Activated B cell treated with CpG ODN at 0.5 μM for 24 hours (primary cell): ENCODE measurements at places on chromosomes 4 and X.

- H3K27me3 ChIP-seq: peaks cover 25% of the 10 kb centered on the region
- no peak for DNase-seq
- no peaks in the 10 kb centered on the region for H3K4me1 ChIP-seq
Observed at GRCh38 chr4:4216648-4217047, 10.1 kb downstream of the OTOP1 start.

- no peak for DNase-seq
- no peaks in the 10 kb centered on the region for H3K36me3 ChIP-seq
- no peaks in the 10 kb centered on the region for H3K27me3 ChIP-seq
- peak overlapping the region; percentile 74 for H3K27ac ChIP-seq
- peaks cover 34% of the 10 kb centered on the region for H3K4me1 ChIP-seq
- peak overlapping the region; percentile 59 for H3K4me3 ChIP-seq
Observed at GRCh38 chr4:89316931-89317366, 9.3 kb upstream of the GPRIN3 start.

DNA sequence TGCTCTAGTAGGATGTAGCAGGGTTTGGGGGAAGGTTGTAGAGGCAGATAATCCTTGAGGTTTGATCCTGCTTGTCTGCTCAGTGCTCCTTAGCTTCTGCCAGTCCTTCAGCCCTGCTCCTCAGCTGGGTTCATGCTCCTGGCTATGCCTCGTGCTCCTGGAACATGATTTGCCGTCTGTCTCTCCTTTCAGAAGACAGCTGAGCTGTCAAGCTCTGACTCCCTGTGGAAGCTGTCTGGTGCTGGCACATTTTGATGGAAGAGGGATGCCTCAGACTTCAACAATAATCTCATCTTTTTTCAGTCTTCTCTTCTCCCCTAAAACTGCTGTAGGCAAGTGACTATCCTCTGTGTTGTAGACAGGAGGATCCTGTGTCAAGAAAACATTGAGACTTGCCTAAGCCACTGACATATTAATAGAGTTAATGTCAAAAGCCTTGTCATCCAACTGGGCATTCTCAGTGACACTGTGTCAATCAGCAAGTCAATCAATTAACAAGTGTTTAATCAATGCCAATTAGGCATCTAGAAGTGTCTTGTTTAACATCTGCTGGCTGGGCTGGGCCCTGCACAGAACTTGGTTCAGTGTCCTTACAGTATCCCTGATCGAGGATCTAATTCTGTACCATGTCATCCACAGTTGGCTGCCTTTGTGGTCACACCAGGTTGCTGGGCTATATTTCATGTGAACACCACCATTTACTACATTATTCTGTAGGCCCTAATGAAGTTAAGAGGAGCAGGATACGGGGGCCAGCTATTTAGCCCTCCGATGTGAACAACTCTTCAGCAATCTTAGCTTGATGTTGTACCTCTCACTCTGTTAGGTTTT lies 96.7 kb downstream of the SYNPO2 start:
- no peaks in the 10 kb centered on the region for H3K4me1 ChIP-seq
- no peak overlapping the region for H3K4me3 ChIP-seq
- H3K27me3 ChIP-seq: peaks cover 4% of the 10 kb centered on the region
- H3K36me3 ChIP-seq: no peaks in the 10 kb centered on the region
- no peak overlapping the region for H3K27ac ChIP-seq

DNA sequence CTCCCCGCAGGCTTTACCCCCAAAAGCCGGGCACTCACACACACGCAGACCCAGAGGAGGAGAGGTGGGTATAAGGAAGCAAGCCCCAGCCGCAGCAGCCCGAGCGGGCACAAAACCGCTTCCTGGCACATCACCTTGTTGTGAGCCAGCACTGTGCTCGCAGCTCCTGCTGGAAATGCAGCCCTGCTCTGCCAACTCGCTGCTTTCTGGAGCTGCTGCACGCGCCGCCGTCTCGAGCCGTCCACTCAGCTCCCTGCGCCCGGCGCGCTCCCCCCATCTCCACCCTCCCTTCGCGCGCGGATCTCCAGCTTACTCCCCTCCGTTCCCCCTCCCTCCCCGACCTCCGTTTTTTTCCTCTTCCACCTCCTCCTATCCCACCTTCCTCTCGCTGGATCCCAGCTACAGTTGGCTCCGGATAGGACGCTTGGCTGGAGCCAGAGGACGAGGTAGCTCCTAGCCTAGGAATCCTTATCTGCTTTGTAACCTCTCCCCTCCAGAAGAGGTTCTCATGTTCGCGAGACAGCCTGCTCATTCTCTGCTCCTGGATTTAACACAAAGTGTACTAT lies at the start of gene SPOCK3:
Gene SPOCK3 (minus strand): TSS at position 179 of the 566 bp plus-strand sequence.
- no peak within 1 kb of the TSS for H3K27ac ChIP-seq
- H3K4me1 ChIP-seq: peaks cover 11% of the 10 kb centered on the region
- peak within 1 kb of the TSS; percentile 65 for H3K4me3 ChIP-seq
- no peak for DNase-seq

- H3K36me3 ChIP-seq: peaks cover 9% of the 10 kb centered on the region
- no peak for DNase-seq
- H3K4me3 ChIP-seq: peak overlapping the region; percentile 38
Observed at GRCh38 chrX:123878252-123878721, 18.4 kb downstream of the XIAP start.

DNA sequence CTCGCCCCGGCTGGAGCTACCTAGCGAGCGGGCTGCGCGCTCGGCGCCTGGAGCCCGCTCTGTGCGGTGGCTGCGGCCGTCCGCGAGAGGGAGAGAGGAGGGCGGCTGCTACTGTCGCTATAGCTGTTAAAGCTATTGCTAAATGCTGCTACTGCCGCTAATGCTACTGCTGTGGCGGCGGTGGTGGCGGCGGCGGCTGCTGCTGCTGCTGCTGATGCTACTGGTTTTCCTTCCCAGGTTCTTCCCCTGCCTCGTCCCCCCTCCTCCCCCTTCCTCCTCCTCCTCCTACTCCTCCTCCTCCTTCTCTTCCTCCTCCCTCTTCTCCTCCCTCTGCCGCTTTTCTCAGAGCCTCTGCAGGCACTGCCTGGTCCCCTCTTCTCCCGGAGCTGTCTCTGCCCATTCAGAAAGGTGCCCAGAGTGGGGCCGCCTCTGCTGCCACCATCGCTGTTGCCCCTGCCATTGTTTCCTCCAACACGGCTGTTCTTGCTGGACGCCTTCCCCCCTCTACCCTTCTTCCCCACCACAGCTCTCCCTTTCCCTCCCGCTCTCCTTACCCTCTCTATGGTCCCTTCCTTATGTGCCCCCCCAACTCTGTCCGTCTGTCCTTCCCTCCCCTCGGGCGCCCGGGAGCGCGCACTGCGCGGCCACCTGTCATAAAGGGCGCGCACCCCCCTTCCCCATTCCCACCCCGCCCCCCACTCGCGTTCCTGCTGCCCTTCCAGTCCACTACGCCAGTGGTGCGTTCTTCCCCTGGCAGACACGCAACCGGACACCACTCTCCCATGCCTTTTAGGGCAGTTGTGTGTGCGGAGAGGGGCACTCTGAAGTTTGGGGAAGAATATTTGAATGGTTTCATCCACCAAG lies at the start of gene NEXMIF:
Gene NEXMIF (minus strand): TSS at position 228 of the 864 bp plus-strand sequence.
- peak within 1 kb of the TSS; percentile 87 for H3K4me3 ChIP-seq
- DNase-seq: no peak
- H3K27me3 ChIP-seq: peaks cover 6% of the 10 kb centered on the region
- H3K4me1 ChIP-seq: peaks cover 25% of the 10 kb centered on the region

DNA sequence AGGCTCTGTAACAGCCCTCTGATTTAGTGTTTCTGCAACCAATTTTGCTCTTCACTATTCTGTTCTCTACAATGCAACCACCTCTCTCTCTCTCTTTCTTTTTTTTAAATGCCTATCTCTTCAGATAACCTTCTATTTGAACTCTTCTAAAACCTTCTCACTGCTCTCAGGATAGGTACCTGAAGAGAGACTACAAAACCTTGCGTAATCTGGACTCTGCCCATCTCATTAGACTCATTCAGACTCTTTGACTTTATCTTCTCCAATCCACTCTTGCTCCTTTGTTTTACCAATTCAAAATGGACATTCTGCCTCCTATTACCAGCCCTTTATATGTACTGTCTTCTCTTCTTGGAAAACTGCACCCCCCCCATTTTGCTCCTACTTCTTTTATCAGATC lies 291.6 kb downstream of the CAMK2D start:
- no peak overlapping the region for H3K4me3 ChIP-seq
- H3K27me3 ChIP-seq: no peaks in the 10 kb centered on the region
- DNase-seq: no peak
- no peak overlapping the region for H3K27ac ChIP-seq
- peaks cover 49% of the 10 kb centered on the region for H3K36me3 ChIP-seq

GRCh38 chr4:20422398-20422797 lies 170.7 kb downstream of the SLIT2 start:
- no peak for DNase-seq
- no peak overlapping the region for H3K27ac ChIP-seq
- H3K4me3 ChIP-seq: no peak overlapping the region
- H3K27me3 ChIP-seq: no peaks in the 10 kb centered on the region
- H3K36me3 ChIP-seq: no peaks in the 10 kb centered on the region

DNA sequence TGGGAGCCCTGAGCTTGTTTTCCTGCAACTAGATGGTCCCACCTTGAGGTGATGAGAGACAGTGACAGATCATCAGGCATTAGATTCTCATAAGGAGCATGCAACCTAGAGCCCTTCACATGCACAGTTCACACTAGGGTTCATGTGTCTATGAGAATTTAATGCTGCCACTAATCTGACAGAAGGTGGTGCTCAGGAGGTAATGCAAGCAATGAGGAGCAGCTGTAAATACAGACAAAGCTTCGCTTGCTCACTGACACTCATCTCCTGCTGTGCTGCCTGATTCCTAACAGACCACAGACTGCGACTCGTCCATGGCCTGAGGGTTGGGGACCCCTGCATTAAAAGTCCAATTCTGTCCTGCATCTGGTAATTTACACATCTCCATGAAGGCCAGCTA lies 141.6 kb downstream of the KCNIP4 start:
- no peak for DNase-seq
- H3K36me3 ChIP-seq: no peaks in the 10 kb centered on the region
- no peaks in the 10 kb centered on the region for H3K4me1 ChIP-seq
- H3K27me3 ChIP-seq: no peaks in the 10 kb centered on the region

DNA sequence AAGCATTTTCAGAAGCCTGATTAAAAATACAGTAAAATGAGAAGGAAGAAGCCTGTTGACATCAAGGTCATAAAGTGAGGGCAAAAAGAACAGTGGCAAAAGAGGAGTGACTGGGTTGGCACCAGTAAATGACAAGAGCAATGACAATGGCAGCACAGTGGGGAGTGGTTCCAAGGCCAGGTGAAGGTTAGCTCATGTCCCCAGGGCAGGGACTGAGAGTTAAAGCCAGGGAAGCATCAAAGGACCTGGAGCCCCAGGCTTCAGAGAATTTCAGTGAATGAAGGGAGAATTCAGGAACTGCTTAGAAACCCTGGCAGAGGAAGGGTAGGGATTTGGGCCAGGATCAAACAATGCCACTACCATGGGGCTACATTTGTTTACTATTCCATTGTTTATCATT lies 8.8 kb upstream of the PIGA start:
- no peak overlapping the region for H3K4me3 ChIP-seq
- no peaks in the 10 kb centered on the region for H3K4me1 ChIP-seq
- peaks cover 9% of the 10 kb centered on the region for H3K27me3 ChIP-seq

DNA sequence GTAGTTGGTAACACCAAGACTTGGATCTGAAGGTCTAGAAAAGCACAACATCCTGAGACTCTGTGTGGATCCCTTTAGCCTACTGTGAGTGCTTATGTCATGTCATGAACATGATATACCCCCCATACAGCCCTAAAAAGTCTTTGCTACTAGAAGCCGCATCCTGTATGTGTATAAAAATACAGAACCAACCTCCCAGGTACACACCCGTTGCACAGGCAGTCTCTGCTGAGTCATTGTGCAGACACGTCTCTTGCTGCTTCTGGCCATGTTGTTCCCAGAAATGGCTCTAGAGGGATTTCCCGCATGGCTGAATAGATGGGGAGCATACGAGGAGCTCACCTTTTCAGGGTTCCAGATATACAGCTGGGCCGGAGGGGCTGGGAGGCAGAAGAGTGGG lies 93.3 kb downstream of the MAMLD1 start:
- no peaks in the 10 kb centered on the region for H3K4me1 ChIP-seq
- H3K4me3 ChIP-seq: no peak overlapping the region
- no peak for DNase-seq
- H3K27ac ChIP-seq: no peak overlapping the region
- no peaks in the 10 kb centered on the region for H3K27me3 ChIP-seq

- no peaks in the 10 kb centered on the region for H3K4me1 ChIP-seq
- no peak overlapping the region for H3K27ac ChIP-seq
- no peak for DNase-seq
- H3K4me3 ChIP-seq: no peak overlapping the region
Observed at GRCh38 chr4:94262163-94263016, 54.7 kb downstream of the SMARCAD1 start.

- no peaks in the 10 kb centered on the region for H3K27me3 ChIP-seq
- no peak overlapping the region for H3K27ac ChIP-seq
- H3K4me3 ChIP-seq: no peak overlapping the region
- peaks cover 4% of the 10 kb centered on the region for H3K4me1 ChIP-seq
- peaks cover 53% of the 10 kb centered on the region for H3K36me3 ChIP-seq
Observed at GRCh38 chr4:8409264-8410065, 31.1 kb downstream of the ACOX3 start.

GRCh38 chr4:119189638-119190037 lies 22.9 kb upstream of the USP53 start:
- H3K4me3 ChIP-seq: no peak overlapping the region
- H3K4me1 ChIP-seq: no peaks in the 10 kb centered on the region
- H3K36me3 ChIP-seq: no peaks in the 10 kb centered on the region
- peaks cover 3% of the 10 kb centered on the region for H3K27me3 ChIP-seq
- no peak overlapping the region for H3K27ac ChIP-seq

GRCh38 chr4:119246177-119246733 lies 33.7 kb downstream of the USP53 start:
- peak overlapping the region; percentile 20 for H3K27ac ChIP-seq
- peaks cover 15% of the 10 kb centered on the region for H3K4me1 ChIP-seq
- peaks cover 35% of the 10 kb centered on the region for H3K36me3 ChIP-seq
- DNase-seq: no peak
- H3K27me3 ChIP-seq: no peaks in the 10 kb centered on the region
- H3K4me3 ChIP-seq: no peak overlapping the region

DNA sequence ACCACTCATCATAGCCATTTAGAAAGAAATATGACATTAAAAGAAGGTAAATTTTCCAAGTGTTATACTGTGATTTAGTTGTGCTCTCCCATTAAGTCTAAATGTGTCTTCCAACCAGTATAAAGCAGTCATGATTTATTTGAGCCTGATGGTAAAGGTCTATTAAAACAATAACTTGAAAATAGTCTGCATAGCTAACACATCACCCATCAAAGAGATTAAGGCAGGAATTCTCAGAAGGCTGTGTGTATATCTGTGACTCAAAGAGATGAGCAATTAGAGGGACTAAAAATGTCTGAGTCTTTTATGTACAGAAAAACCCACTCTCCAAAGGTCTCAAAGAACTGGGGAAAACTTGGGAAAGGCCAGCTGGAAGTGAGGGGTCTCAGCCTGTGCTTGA lies 70.3 kb upstream of the IQCM start:
- no peaks in the 10 kb centered on the region for H3K4me1 ChIP-seq
- H3K27ac ChIP-seq: no peak overlapping the region
- H3K36me3 ChIP-seq: no peaks in the 10 kb centered on the region
- H3K4me3 ChIP-seq: no peak overlapping the region

DNA sequence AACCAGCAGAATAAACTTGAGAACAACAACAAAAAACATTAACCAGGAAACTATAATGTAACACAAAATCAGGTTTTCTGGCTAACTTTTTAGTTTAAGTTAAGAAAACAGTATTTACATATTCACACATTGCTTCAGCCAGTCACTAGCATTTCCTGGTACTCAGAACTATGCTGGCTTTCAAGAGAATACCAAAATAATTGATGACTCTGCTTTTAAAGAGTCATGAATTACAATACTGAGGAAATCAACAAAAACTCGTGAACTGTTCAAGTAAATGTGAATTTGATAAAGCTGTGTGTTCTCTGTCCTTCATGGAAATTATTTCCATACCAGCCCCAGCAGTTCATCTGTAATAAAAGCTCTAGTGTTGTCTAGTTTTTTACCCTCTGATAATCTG lies 27.4 kb downstream of the PRSS12 start:
- H3K27me3 ChIP-seq: peaks cover 9% of the 10 kb centered on the region
- no peak overlapping the region for H3K4me3 ChIP-seq
- no peak overlapping the region for H3K27ac ChIP-seq
